ENCODE measurements at places on chromosomes 5 and 9.

DNA sequence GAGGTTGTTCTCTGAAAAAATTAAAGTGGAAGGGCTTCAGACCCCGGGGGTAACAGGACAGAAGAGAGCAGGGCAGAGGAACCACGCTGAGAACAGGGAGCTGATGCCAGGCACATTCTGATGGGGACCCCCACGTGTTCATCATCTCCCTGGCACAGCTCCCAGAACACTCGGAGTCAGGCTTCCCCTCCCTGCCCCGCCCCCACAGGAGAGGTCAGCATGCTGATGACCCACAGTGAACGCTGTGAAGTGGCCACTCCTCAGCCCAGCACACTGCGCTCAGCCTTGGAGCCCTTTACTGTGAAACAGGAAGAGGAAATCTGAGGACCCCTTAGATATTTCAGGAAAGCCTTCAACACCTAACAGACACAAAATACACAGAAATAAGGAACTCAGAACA lies 16.4 kb downstream of the RETREG1 start:
- peak; percentile 78 for DNase-seq

GRCh38 chr9:73155968-73156864 lies 4.6 kb downstream of the ANXA1 start:
- no peak for DNase-seq

DNA sequence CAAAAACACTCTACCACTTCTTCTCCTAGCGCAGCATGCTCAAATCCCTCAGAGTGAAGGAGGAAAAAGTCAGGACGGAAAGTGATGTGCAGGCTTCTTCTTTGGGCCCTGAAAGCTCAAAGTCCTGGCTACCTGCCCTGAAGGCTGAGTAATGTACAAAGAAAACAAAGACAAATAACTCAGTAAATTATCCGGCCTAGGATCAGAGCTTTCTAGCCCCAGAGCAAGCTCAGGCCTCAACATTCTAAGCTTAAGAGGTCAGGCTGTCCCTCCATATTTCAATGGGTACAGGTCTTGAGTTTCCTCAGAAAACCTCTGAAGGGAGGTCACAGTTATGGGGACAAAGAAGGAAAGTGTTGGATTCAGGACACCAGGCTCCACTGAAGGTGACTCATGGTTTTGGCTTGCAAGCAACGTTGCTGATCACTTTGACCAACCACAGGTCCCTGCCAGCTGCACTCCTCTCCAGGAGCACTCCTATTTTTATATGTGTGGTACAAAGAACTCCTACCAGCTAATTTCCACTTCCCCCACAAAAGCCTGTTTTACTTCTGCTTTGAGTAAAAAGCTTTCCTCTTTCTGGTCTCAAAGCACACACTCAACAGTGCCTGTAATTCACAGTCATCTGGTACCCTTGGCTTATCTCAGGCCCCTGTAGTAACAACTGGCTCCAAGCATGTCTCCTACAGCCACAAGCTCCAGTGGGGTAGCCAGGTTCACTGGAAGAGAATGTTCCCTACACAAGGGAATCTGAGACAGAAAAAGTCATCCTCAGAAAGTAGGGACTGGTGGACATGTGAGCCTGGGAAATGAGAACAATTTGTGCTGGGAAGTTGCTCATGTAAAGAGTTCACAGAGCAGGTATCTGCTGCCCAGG lies 115.7 kb downstream of the UGCG start:
- peak; percentile 52 for DNase-seq

- no peak for DNase-seq
Measured at GRCh38 chr5:63456279-63456678, 506.0 kb downstream of the HTR1A start.

DNA sequence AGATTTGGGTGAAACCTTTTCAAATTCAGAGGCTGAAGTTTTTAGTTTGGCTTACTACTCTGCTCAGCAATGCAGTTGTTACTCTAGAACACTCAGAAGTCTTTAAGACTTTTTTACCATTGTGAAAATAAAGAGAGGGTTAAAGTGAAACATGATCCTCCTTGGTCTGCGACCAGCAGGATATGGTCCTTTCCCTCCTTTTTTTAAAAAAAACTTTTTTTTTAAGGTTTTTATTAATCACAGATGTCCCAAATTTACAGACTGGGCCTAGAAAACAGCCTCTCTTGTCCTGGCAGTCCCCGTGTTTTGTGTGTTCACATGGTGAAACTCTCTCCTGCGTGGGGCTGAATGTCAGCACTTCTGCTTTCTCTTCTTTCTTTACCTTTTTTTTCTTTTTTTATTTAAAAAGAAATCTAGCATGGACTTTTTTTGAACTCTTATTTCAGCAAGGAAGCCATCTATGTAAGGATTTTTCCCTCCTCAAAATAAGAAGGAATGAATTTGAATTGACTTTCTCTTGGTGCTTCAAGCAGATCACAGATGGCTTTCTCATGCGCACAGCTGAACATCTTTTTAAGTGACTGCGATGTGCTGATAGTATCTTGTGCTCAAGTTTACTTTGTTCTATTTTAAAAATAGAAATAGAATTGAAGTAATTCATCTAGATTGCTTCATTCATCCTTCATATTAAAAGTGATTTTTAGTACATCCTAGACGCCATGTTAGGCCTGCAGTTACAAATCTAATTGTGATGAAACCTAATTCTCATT lies 128.7 kb upstream of the OTULINL start:
- no peak for DNase-seq

DNA sequence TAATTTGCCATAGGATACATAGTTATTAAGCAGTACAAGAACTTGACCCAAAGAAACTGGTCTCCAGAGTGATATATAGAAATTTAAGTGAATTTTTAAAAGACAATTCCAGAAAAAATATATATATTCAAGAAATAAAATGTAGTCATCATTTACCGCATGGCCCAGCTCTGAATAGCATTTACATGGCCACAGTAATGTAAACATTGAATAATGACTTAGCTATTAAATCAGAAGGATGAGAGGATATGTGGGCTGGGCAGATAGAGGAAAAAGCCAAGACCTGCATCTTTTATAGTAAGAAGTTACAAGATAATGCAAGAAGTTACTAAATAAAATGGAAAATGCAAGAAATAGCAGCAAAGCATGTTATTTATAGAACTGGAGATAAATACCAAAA lies 405.2 kb upstream of the WWC1 start:
- no peak for DNase-seq

DNA sequence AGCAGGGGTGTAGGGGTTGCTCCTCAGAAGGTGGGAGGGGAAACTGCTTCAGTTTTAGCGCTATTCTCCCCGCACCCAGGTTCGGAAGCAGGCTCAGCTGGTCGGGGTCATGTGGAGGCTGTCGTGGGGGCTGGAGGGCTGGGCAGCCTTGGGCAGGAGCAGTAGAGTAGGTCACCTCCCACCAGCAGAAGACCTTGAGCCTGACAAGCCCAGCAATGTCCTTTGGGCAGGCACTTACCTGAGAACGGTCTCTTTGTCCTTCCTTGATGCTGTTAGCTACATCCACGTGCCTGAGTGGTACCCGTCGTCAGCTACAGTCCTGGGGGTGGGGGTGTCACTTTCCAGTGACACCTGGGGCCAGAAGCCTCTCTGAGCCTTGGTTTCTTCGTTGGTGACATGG lies 20.3 kb downstream of the ENHO start:
- no peak for DNase-seq

DNA sequence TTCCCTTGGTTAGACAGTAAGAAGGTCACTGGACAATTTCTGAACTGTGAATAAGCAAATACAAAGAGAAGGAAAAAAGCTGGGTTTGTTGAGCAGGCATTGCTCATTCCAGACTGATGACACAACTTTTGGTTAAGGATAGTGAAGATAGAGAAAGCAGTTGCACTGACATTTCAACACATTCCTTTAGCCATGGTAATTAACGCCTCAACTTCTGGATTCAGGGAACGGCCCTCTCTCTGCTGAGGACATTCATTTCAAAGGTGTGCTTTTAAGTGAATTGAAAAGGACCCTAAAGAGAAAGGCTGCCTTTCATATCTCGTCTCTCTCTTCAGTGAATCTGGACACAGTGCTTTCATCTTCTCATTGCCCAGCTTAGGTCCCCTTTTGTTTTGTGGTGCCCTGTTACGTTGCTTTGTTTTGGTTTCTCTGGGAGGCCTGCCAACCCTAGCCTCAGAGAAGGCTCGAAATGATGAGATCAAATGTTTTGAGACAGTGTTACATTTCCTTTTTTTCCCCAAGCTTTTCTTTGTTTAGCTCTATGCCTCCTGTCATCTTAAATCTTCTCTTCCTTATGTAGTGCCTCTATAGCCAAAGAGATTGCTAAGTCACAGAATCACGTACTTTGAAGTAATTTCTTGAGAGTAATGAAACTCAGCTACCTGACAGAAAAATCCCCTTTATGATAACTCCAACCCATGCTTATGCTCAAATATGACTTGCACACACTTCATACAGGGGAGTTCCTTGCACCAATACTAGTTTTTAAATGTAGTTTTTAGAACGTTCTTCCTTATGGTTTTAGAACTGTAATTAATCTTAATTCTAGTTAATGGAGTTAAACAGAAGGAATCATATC lies 94.4 kb upstream of the IFNE start:
- DNase-seq, result no peak

- DNase-seq, result no peak
Measured at GRCh38 chr9:17744786-17745185, 165.9 kb downstream of the SH3GL2 start.

GRCh38 chr5:53069626-53070025 lies 39.9 kb downstream of the MOCS2 start:
- DNase-seq, result no peak

DNA sequence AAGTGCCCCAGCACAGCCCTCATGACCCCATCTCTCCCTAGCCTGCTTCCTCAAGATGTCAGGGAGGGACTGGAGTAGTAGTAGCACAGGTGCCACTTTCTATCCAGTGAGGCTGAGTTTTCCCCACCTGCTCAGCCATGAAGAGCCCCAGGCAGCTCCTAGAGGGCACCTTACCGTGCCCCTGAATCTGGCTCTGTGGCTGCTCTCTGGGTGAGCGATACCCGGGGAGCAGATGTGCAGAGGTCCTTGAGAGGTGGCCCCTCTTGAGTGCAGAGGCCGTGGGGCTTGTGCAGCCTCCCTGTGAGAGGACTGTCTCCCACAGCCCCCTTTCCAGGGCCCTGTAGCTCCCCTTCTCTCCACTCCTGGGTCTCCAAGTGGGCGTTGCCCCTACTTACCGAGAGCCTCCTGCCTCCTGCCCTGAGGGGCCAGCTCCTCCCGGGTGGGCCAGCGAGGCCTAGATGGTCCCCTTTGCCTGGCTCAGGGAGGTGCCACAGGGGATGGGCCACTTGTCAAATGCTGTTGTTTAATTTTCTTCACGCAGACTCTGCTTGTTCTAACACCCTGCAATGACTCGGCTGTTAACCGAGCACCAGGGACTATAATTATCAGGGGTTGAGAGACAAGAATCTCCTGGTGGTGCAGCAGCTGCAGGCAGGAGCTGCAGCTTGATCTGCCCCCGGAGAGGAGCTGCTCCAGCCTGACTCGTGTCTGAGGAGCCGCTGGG lies 29.6 kb upstream of the PITX1 start:
- no peak for DNase-seq

DNA sequence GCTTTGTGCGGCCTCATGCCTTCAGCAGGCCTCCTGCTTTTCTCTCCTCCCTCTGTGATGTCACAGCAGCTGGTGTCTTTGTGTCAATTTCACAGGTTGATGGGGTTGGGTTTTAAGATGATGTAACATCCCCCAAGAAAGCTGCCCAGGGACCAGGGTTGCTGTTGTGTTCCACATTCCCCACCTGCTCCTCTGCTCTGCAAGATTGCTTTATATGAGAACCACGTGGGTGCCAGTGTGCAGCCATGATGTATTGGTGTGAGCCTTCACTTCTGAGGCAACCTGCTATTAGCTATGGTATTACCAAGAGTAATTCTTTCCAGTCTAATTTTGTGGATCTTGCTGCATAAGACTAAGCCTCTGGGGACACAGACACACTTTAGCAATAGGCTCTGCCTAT lies 213.0 kb upstream of the ADAMTS16 start:
- DNase-seq, result no peak

GRCh38 chr5:15236911-15237508 lies 263.0 kb upstream of the FBXL7 start:
- DNase-seq, result no peak
